ENCODE measurements at places on chromosomes 1 and 21.

DNA sequence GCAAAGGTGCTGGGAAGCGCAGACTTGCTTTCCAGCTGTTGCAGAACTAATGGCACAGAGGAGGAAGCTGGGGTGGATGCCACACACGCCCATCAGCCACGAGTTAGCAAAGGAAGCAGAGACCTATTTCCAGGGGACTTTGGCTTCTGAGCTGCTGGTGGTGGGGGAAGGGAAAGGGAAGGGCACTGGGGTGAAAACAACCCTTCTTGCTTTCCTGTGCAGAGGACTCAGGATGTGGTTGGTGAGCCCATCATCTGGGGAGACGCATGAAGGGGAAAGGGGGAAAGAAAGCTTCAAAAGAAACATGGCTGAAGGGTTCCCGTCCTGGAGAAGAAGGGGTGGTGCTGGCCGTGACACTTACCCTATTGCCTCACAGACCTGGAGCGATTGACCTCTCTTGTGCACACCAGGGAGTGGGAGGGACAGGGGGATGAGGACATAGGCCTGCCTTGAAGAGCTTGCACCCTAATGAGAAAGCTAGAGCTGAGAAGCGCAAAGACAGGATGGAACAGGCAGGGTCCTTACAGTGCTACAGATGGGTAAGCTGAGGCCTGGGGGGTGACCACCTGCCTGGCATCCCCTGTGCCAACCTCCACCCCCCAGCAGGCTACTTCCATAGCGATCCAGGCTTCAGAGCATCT is 140.8 kb upstream of the RAB4A start:
- no peak for DNase-seq

DNA sequence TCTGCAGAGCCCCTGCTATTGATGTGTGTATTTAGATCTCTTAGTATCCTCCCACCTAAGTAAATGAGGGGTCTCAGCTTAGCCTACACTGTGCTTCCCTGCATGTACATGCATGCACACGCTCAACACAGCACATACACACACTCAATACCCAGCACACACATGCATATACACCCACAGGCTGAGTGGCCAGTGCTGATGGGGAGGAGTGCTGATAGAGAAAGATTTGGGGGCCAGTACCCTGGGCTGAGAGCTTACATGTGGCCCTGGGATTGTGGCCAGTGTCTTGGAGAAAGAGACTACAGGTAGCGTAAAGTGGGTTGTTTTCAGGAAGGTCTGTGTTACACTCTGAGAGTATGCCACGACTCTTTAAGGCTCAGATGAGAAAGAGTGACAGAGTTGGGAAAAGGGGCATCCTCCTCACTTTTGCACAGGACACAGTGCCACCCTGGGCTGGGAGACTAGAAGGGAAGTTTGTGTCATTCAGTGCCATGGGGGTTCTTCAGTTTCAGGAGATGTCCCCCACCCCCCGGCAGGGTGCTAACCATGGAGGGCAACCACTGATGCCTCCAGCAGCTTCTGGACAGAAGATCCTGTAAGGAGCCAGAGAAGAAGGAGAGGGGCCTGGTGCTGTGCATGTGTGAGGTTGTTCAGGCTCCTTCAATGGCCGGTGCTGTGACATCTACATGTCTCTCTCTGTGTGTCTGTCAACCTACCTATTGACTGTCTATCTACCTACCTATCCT is 166.8 kb downstream of the RHOU start:
- DNase-seq = no peak

DNA sequence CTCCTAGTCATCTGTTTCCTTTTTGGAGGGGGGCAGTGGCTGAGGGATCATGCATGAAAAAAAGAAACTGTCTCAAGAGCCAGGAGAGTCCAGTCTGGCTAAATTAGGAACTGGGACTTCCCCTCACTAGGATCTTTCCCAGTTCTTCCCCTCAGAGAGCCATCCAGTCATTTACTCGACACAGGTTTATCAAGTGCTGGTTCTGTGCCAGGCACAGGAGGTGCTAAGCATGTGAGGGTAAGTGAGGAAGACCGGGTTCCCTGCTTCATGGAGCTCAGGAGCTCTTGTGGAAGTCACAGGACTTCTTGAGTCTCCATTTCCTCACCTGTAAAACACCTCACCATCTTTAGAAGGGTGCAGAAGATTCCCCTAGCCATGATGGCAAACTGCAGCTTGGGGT is 8.6 kb upstream of the NUAK2 start:
- no peak for DNase-seq

GRCh38 chr1:202723708-202724107 is 13.5 kb upstream of the SYT2 start:
- DNase-seq = no peak

- DNase-seq = no peak
Observed at GRCh38 chr1:185895208-185895900, 161.2 kb downstream of the HMCN1 start.

- DNase-seq = no peak
Observed at GRCh38 chr1:237327061-237327460, 285.1 kb downstream of the RYR2 start.

- peak; percentile 31 for DNase-seq
Observed at GRCh38 chr1:108049178-108049819, 84.3 kb upstream of the VAV3 start.

DNA sequence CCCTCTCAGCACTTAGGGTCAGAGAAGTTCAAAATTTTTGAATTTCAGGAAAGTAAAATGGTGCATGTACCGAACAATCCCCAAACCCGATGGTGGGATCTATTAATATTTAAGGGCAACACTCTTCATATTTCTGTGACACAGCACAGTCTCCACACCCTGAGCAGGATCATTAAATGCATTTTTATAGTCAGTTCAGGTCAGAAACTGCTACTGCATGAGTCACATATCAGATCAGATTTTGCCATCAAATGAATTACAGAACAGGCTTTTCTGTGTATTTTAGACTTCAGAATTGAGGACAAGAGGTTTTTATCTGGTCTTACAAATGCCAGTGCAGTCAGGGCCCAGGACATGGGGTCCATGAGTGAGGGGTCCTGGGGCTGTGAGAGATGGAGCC is 79.2 kb downstream of the RIPK4 start:
- no peak for DNase-seq

DNA sequence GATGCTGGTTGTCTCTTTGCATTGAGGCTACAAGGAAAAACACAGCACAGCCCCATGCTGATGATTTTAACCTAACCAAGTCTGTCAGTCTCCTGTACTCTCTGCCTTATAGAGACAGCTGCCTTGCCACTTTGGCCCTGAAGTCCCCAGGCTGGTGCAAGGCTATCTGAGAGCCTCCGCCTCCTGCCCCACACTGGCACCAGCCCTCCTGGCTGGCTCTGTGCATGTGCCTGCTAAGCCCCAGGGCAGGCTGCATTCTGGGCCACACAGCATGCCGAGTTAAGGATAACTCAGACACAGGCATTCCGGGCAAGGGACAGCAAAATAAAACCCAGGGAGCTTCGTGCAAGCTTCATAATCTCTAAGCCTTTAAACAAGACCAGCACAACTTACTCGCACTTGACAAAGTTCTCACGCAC is 910 bp downstream of the RUNX1 start:
- no peak for DNase-seq

DNA sequence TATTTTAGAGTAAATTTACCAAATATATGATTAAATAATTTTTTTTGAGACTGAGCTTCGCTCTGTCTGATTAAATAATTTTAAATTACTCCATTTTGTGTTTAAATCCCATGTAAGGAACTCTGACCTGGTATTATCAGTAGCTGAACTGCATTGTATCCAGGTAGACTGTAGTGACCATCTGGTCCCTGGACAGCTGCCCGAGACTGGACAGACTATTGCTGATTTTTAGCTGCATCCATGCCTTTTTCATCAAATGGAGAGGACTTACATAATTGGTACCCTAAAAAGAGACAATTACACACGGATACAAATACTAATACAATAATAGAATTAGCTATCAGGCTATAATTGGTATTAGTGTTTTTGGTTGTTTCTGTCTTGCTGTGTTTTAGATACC is 20.6 kb downstream of the OLFM3 start:
- no peak for DNase-seq

DNA sequence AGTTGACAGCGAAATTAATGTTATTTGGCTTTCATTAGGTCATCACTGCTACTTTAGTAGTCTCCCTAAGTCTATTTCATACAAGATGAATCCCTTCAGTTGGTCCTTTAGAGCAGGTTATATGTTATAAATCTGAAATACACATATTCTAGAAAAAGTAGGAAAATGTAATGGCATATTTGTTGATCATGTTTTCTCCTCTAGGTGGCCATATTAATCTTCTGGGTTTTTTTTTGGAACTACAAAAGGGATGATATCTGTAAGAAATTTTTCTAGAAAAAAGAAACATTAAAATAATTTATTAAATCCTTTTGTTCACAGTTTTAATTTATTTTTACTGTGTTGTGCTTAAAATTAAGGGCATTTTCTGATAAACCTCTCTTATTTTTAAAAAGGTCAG is 87.9 kb downstream of the SYT14 start:
- no peak for DNase-seq

- DNase-seq = no peak
Observed at GRCh38 chr1:38005195-38006007, at the start of gene FHL3. Gene FHL3, minus strand, starts transcription at chr1:38005514. Its CDS starts 6,102 bp downstream, at chr1:37999412.

DNA sequence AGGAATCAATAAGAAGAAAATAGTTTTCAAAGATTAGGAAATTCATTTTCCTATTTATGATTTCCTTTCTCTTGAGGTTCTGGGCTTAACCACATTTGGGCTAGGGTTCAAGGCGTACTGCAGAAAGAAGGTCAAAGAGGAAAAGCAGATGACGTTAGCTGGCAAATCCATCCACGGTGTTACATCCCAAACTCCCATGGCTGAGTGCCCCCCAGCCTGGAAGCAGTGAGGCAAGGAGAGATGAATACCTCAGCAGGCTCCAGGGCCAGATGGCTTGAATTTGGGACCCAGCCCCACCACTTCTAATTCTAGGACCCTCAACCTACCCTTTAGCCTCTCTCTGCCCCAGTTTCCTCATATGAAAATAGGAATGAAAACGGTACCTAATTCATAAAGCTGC is 17.7 kb downstream of the SUSD4 start:
- no peak for DNase-seq

GRCh38 chr21:14245711-14246110 is 29.8 kb downstream of the RBM11 start:
- DNase-seq = no peak

DNA sequence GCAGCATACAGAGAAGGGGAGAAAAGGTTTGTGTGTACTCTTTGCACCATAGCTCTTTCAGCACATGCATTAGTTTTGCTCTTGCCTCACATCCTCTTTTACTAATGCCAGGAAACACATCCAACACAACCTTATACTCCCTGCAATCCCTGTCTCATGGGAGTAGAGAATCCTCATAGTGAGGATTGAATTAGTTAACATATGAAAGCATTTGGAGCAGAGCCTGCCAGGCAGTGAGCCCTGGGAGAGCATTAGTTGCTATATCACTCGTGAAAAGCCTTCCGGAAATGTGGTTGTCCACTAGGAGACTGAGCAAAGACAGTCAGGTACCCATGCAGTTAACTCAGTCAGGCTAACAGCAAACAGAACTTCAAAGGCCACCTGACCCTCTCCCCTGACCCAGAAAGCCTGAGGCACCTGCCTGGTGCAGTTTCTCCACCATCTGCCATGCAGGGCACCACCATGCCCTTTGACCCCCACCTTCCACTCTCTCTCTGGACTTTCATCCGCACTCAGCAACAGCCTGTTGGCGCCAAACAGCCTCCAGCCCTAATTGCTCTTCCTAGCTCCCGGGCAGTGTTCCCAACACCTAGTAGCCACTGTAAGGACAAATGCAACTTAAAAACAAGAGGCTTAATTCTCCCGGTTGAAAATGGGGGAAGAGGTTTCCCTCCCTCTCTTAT is 14.9 kb upstream of the AGT start:
- DNase-seq = no peak

- no peak for DNase-seq
Observed at GRCh38 chr1:227950735-227951346, 3.1 kb upstream of the WNT9A start.

- DNase-seq = peak; percentile 28
Observed at GRCh38 chr1:43207229-43207853, 35.2 kb downstream of the CFAP57 start.

GRCh38 chr1:2629627-2630497 is 3.0 kb downstream of the MMEL1 start:
- no peak for DNase-seq

DNA sequence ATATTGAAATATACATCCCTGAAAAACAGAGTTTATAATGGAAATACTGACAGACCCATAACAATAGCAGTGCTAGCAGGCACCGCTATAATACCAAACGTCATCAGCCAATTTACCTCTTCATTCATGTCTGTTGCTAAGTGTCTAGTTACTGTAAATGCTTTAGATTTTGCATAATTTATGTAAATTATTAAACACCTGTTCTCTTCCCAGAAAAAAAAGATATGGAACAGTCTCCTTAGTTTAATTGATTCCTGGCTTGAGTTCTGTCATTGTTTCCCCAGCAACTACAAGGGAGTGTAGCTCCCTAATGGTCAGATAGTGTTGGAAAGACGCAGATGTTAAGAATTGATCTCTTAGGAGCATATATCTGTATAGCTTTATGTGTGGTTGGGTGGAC is 817.9 kb upstream of the ADGRL2 start:
- no peak for DNase-seq

DNA sequence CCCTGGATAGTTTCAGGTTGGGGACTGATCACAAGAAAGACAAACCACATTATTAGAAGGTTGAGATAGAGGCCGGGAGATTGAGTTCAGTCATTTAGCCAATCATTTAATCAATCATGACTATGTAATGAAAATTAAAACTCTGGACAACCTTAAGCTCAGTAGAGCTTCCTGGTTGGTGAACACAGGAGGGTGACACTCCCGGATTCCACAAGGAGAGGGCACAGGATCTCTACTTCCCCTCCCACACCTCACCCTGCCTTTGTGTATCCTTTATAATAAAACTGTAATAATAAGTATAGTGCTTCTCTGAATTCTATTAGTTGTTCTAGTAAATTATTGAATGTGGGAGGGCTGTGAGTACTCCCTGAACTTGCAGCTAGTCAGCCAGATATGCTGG is 150.1 kb downstream of the PIK3R3 start:
- no peak for DNase-seq

- DNase-seq = no peak
Observed at GRCh38 chr1:27049607-27050006, 37.0 kb upstream of the TENT5B start.

DNA sequence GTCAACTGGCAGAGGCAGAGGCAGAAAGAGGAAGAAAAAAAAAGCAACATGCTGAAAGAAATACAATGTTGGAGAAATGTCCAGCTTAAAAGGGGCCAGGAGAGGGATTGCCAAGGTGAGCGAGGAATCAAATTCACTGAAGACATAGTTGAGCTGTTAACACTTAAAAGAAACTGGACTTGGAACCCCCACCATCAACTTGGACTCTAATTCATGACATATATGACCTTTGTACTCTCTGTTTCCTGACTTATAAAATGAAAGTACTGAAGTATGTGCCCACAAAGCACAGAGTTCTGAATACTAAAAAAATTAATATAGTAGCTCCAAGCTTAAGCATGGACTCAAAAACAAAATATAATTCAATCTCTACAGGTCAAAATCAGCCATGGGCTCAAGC is 16.1 kb downstream of the PRR9 start:
- DNase-seq = no peak

GRCh38 chr1:150516050-150516591 is 569 bp downstream of the FALEC start:
- no peak for DNase-seq
